ENCODE measurements at places on chromosomes 2 and 18. TPM values are rescaled to one million over a fixed set of nuclear protein-coding genes. Genes with fewer than 3 reads are reported as not detected.

MFSD2B gene
- not detected for total RNA-seq

REG3G gene
- not detected for total RNA-seq

CYP26B1 gene
- 3.5 TPM for total RNA-seq

DNA sequence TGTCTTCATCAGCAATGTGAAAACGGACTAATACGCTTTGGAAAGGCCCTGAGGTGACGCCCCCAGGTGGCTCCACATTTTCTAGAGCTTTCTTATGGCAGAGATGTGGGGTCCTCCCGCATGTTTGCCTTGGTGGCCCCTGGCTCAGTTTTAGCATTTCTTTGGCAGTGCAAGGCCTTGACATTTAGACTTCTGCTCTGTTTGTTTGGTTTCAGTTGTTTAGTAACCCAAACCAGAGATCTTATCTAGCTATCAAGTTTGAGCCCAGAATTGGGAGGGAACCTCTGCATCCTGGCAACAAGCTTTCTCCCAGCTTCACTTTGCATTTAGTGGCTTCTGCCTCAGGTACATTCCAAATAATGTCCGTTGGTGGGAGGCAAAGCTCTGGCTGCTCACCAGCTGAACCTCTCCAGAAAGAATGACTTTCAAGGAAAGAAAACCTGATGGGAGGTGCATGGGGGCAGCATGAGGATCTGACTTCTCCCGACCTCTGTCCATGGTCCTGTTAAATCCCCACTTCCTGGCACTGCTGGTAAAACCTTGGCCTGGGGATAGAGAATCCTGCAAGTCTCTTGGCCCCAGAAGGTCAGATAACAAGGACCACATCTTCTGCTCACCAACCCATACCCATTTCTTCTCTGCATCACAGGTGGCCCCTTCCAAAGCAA, 12.0 kb upstream of the MBP start:
- DNase-seq = no peak

- no peak for DNase-seq
Observed at GRCh38 chr18:39113790-39114189, 1548.2 kb upstream of the CELF4 start.

- no peak for DNase-seq
Observed at GRCh38 chr2:193966590-193966989, 1690.4 kb upstream of the SLC39A10 start.

DNA sequence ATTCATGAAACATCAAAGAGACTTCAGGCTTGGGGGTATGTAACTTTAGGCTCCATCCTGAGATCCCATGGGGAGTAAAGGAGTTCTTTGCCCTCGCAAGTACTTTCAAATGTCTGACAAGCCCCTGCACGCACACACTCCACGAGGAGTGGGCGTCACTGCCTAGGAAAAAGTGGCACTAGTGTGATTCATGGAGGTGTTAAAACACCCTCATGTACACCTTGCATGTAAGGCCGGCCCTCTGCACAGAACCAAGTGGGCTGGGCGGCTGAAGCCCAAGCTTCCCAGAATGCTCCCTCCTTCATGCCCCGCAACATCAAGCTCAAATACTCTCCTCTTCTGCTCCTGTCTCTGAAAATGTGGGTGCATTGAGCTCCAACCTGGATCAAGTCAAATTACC, 7.8 kb downstream of the HS1BP3 start:
- DNase-seq = no peak

DNA sequence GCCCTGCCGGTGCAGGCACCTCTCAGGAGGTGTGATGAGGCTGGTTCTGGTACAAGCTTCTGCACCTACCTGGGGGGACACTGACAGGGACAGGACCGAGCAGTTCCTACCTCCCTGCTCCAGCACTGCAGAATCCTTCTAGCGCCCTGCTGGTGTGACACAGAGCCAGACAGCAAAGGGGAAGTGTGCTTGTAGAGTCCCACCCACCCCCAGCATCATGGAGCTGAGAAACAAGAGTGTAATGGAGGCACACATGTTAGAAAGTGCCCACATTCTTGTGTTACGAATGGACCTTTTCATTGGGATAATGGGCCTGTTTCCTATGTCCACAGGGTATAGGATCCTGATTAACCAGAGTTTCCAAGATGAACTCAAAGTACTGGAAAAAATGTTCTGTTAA, 38.3 kb downstream of the OXER1 start:
- DNase-seq = no peak

- DNase-seq = no peak
Observed at GRCh38 chr2:60433018-60433596, 120.3 kb downstream of the BCL11A start.

DNA sequence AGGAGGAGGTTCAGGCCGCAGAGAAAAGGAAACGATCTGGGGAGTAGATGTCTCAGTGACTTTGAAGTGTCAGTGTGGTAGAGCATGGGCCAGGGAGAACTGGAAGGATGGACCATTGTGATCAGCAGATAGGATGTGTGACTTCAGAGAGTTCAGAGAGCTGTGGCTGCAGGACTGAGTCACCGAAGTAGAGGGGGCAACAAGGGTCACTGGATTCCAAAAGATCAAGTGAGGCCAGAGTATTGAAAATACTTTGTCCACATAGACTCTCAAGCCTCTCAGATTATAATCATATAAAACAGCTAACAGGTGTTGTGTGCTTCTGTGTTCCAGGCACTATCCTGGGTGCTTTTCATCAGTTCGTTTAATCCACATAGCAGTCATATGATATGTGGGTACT, 99.4 kb downstream of the CRIM1 start:
- DNase-seq = no peak

DNA sequence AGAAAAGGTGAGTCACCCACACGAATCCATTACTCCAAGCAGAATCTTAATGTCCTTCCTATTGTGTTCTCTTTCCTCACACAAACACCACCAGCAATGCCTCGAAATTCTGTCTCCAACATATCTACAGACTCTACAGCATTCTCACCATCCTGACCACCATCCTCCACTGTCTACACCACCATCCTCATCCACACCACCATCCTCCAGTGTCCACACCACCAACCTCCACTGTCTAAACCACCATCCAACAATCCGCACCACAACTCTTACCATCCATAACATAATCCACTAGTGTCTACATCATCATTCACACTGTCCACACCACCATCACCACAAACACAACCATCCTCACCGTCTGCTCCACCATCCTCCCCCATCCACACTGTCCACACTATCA, 121.6 kb upstream of the ALKAL2 start:
- DNase-seq = no peak

GRCh38 chr2:170717991-170718589, 3.0 kb downstream of the SP5 start:
- DNase-seq = no peak

- DNase-seq = peak; percentile 97
Observed at GRCh38 chr2:69177785-69178636, 165.0 kb downstream of the ANTXR1 start.

IRS1 gene
- 29.1 TPM for total RNA-seq

PREPL gene
- 47.4 TPM for total RNA-seq

CHPF gene
- 39.1 TPM for total RNA-seq

MYL12A gene
- total RNA-seq = 189 TPM

DNA sequence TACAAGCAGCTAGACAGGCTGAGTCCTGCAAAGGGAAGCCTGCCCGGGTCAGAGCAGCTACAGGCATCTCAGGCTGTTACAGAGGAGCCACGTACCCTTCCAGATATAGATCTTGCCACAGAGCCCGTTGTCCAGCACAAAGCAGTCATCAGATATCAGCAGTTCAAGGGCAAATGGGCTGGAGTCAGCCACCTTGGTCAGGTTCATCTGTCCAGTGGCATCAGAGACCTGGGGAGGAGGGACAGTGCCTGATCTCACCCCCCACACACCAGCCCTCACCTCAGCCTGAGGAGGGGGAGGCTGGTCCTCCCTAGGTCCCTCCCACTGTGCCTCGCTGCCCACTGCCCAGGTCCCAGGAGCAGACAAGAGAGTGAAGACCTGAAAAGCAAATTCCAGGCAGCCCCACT, 12.2 kb downstream of the CAPG start:
- DNase-seq = peak; percentile 33

NCL gene
- total RNA-seq = 129 TPM

DNA sequence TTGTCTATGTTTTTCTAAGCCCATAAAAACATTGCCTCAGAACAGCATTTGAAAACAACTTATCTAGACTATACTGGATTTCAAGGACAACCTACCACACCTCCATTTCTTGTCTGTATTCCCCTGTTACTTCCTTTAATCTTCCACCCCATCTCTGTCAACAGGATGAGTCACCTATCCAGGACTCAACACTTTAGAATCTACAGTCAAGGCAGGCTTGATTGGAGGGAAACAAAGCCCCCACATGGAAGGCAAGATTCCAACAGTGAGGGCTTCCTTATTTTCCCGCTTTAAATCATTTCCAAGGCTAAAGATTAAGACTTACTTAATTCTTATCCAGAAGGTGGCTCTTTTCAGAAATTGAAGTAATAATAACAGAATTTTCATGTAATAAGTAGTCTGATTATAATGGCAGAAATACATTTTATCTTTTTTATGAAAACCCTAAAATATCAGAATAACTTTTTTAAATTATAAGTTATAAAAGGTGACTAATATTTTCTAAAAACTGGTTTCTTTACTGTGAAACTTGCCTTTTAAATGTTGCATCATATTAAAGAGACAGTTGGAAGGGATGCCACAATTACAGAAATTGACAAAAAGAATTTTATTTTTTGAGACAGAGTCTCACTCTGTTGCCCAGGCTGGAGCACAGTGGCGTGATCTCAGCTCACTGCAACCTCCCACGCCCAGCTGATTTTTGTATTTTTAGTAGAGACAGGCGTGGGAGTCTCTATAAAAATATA, 138.7 kb upstream of the CCDC150 start:
- no peak for DNase-seq

TUBB8B gene
- total RNA-seq = not detected

- DNase-seq = no peak
Observed at GRCh38 chr2:175372704-175373701, 191.5 kb upstream of the ATP5MC3 start.

GRCh38 chr2:44233450-44234128, 41.7 kb upstream of the SLC3A1 start:
- DNase-seq = no peak

COLEC12 gene
- total RNA-seq = 15.9 TPM

TCF23 gene
- not detected for total RNA-seq

PDE11A gene
- 2.6 TPM for total RNA-seq

GRCh38 chr2:108855194-108855593, 68.6 kb downstream of the CCDC138 start:
- no peak for DNase-seq

- DNase-seq = no peak
Observed at GRCh38 chr2:96437512-96437911, 67.6 kb downstream of the NEURL3 start.

KYNU gene
- 2.3 TPM for total RNA-seq

FLACC1 gene
- 1.4 TPM for total RNA-seq

- DNase-seq = no peak
Observed at GRCh38 chr18:24922491-24922890, 429.5 kb downstream of the ZNF521 start.

- no peak for DNase-seq
Observed at GRCh38 chr18:54995421-54996143, 36.3 kb upstream of the CCDC68 start.

DNA sequence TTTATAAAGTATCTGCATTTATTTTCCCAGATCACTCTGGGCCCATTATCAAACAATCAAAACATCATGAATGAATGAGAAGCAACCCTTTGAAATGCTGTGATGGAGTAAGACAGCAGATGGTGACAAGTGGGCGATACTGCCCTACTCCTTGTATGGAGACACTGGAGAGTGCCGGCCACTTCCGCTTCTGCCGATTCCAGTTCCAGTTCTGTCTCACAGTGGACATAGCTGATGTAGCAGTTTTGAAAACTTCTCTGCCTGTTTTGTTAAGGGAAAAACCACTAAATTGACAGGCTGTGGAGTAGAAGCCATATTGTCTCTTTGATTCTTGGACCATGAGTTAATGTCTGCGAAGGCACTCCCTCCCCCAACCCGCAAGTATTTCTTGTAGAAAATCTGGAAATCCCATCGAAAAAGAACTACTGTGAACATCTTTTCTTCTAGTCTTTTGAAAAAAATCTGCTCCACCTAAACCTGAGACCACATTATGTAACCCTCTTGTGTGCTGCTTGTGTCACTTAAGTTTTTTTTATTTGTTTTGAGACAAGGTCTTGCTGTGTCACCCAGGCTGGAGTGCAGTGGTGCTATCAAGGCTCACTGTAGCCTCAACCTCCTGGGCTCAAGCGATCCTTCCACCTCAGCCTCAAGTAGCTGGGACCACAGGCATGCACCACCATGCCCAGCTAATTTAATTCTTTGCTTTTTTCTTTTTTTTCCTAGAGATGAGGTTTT, 133.5 kb downstream of the TANC1 start:
- no peak for DNase-seq

GRCh38 chr18:39037925-39038324, 1472.3 kb upstream of the CELF4 start:
- DNase-seq = no peak

DNA sequence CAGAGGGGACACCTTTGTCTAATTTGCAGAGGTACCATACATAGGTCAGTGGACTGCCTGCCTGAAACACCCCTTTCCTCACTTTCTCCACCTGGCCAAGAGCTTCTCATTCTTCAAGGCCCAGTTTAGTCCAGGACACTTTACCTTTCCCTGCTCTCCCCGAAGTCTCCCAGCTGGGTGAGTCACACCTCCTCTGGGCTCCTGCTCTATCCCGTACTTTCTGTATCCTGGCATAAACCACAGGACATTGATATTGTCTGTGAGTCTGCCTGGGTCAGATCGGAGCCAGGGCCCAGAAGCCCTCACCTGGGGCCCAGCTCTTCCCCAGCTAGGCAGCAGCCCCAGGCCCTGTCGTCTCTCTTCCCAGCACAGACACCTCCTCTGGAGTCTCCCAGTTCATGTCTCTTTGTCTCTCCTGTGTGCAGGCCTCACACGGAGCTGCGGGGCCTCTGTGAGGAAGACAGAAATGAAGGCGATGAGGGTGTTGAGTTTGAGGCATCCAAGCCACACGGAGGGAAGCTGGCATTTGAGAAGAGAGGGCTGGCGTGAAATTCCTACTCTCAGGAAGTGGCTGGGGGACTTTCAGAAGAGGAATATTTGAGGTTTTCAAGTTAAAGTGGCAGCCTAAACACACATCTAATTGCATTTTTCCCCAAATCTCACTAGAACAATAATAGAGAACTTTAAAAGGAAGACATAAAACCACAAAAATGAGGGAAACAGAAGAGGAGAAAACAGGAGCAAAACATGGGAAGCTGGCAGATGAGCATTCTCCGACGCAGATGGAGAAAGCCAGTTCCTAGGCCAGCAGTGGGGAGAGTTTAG, 79.6 kb upstream of the LAPTM4A start:
- no peak for DNase-seq

EFHD1 gene
- total RNA-seq = 6.9 TPM

DNA sequence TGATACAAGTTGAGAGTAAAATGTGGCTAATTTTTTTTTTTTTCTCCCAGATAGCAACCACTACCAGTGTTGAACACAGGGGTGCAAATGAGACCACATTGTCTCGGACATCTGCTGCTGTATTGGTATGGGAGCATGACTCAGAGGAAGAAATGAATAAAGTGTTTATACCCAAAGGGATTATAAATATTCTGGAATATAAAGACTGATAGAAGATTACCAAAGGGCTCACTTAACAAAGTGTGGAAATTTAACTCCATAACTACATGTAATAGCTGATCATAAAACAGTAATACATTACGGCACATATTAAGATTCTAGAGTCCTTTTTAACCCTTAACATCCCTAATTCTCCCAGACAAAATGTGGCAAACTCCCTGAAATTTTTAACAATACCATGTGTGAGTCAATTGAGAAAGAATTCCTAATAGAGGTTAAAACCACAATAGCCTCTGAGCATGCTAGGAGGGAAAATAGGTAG, 1023.0 kb upstream of the ACVR2A start:
- DNase-seq = no peak
